ENCODE measurements at places on chromosomes 3 and 15. TPM values are rescaled to one million over a fixed set of nuclear protein-coding genes. Genes with fewer than 3 reads are reported as not detected.

DNA sequence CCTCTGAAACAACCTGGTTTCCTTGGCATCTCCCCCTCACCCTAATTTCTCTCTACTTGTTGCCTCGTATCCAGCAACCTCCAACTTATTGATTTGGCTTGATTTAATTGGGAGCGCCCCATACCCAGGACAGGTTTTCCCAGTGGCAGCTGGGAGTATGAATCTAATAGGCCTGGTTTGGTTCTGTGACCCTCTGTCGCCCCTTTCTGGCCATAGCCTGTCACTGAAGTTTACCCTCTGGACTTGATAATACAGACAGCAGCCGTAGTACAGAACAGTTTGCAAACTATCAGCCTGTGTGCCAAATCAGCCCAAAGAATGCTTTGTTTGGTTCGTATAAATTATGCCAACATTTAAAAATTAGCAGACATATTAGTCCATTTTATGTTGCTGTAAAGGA is 525.1 kb upstream of the GOLIM4 start:
- DNase-seq: no peak

DNA sequence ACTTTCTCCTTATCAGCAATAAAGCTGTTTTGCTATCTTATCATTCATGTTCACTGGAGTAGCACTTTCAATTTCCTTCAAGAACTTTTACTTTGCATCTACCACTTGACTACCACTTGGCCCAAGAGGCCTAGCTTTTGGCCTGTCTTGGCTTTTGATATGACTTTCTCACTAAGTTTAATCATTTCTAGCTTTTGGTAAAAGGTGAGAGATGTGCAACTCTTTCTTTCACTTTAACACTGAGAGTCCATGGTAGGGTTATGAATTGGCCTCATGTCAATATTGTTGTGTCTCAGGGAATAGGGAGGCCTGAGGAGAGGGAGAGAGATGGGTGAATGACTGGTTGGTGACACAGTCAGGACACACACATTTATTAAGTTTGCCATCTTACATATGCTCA is 31.0 kb upstream of the FAM3D start:
- DNase-seq: no peak

Gene GRIP2
- 1.4 TPM for polyA plus RNA-seq

DNA sequence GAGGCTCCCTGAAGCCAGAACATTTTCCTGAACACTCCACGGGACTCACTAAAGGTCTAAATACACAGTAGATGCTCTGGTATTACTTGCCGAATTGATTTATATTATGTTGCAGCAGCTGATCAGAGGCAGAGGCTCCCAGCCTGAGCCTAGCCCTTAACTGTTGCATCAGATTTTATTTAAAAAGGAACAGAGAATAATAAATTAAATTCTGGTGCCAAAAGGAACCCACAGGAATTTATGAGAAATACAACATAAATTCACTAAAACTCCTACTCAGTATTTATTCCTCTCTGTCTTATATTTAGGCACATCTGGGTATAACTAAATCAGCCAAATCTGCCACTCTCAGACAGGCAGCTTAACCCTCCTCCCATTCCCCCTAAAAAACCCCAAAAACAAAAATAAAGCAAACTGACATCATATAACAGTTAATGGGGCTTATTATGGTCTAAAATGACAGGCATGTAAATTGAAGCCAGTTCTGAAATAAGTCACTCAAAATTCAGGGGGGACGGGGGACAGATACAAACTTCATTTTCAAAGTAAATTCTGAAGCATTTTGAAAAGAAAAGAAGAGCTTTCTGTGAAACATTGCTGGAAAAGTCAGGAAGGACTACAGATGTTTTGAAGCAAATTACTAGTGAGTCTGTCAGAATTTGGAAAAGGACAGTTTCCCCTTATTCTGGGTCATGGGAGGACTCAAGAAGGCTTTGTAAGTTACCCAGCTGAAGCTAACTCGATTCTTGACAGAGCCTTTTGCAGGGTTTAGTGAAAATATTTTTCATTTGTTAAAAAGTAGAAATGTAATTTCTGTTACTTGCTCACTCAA is 53.8 kb upstream of the CORO2B start:
- DNase-seq: no peak

DNA sequence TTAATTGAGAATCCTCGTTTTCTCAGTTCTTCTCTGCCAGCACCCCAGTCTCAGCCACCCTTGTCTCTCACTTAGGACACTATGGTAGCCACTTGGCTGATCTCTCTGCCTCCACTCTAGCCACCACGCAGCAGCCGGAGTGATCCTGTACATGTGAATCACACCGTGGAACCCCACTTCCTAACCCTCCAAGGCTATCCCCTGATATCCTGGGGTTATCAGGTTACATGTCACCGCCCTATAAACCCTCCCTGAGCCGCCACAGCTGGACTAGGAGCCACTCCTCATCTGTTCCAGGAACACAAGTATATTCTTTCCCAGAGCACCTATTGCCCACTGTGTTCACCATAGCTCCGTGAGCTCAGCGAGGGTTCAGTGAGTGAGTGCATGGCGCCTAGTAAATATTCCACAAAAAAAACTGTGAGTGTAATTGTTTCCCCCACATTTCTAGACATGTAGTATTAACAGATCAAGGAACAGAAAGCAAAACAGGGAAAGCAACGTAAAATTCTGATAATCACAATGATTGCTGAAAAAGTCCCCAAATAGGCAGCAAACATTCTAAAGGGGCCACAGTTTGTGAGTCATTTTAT is 661 bp upstream of the PARP14 start:
- no peak for DNase-seq

Gene OR5K3
- not detected for polyA plus RNA-seq

Gene AGTR1
- 29.6 TPM for polyA plus RNA-seq

DNA sequence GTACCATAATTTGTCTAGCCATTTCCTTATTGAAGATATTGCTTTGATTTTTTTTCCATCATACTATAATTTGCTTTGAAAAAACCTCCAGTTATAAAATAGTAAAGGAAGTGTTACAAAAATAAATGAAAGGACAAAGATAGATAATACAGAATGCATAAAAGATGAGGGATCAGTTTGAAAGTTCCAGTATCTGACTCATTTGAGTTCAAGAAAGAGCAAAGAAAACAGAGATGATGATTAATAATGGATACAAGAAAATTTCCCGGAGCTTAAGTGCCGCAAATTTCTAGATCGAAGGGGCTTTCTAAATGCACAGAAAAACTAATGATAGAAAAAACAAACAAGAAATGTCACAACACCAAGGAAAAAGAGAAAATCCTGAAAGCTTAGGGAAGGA is 4.3 kb downstream of the WDR48 start:
- DNase-seq: no peak

DNA sequence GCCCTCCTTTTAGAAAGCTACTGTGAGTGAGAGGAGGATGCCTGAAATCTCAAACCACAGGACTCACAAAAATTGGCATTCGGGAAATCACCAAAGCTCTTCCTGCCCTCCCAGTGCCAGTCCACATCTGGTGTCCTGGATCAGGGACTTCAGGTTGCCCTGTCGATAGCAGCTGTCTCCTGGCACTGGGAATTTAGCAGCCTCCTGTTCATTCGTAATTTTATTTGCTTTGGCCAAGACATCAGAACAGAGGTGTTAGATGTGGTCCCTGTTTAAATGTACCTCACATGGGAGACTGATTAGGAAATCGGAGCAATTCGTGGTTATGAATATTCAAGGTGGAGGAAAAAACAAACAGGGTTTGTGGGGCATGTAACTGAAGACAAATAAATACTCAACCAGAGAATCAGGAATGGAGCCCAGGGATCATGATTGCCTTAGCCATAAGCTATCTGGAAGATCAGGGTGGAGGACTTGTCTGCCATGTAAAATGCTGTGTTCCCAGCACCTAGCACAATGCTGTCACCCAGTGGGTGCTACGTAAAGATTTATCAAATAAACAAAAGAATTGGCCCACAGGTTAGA is 265.2 kb upstream of the PROK2 start:
- DNase-seq: no peak

DNA sequence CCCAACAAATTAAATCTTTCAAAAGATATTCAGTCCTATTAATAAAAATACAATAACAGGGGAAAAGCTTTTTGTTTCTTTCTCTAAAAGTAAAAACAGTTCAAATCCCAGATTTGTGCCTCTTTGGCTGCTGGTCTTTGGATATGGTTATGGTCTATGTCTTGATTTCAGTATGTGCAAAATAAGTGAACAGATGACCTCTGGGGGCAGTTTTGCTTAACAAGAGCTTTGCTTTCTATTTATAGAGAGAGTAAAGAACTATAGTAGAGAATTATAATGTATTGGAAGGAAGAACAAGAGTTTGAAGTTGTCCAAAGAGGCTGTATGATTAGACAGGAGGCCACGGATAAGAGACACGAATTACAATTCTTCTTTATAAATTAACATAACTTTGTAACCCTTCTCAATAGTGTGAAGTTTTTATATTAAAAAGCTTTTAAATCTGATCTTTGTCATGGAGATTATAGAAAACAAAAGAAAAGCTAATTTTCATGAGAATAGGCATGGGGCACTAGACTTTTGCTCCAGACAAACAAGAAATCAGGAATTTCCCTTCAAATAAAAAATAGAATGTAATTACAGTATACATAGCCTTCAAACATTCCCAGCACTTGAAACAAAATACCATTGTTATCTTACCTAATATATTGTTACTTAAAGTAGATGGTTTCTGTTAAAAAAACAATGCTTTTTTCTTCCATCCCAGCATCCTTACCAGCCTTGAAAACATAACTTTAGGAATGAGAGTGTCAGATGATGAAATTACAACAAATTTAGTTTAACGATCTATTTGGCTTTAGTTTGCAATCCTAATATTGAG is 432.7 kb upstream of the ARHGEF26 start:
- DNase-seq: no peak

GRCh38 chr15:65068403-65068788 is 605 bp upstream of the RASL12 start:
- no peak for DNase-seq

Gene COPS2
- polyA plus RNA-seq: 95.6 TPM

GRCh38 chr3:151871639-151872468 is 1.6 kb upstream of the SUCNR1 start:
- DNase-seq: no peak

- no peak for DNase-seq
Observed at GRCh38 chr15:31276596-31277298, 49.9 kb upstream of the KLF13 start.

Gene INSYN1
- polyA plus RNA-seq: 25.1 TPM

Gene TMC3
- polyA plus RNA-seq: 0.18 TPM

Gene CACNA2D3
- 2.9 TPM for polyA plus RNA-seq

DNA sequence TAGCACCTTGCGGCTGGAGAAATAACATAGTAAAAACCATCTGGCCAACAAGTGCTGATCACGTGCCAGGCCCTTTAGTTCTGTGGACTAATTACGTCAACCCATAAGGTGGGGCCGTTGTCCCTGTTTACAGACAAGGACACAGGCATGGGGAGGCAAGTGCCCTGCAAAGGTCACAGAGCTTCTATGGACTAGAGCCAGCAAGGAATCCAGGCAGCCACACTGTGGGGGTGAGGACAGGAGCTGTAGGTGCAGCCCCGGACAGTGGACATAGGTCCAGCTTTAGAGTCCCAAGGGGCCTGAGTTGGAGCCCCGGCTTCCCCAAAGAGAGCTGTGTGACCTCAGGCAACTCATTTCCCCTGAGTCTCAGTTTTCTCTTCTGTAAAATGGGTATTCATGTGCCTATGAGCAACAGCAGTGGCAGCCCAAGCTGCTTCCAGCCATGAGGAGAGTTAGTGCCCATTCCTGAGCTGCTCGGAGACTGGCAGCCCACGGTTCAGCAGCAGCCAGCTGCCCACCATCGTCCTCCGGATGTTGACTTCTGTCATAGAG is 13.9 kb downstream of the CHST13 start:
- DNase-seq: no peak

GRCh38 chr15:72994534-72995177 is 57.6 kb upstream of the NEO1 start:
- DNase-seq: no peak

DNA sequence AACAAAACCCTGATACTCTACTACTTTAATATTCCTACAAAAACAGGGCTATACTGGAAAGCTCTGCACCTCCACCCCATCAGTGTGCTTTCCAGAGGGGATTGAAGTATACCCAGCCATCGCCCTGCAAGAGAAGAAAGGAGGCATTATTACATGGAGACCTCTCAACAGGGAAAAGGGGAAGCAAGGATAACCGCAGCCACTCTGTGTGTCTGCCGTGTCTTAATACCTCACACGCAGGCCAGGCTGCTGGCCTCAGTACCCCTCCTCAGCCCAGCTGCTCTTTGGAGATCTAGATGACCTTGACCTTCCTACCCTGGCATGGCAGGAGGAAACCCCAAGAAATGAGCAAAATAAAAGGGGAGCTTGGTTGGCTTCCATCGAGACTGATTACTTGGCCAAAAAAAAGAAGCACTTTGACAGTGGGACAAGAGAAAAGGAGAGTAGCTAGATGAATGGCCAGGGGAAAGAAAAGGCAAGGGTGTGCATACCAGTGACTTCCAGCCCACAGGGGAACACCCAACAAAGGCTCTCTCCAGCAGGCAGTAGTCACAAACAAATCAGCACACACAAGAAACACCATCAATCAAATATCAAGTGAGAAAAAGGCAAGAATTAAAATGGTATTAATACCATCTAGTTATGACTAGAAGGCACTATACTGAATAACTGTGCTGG is 129.4 kb downstream of the STT3B start:
- no peak for DNase-seq

Gene SSUH2
- 4.3 TPM for polyA plus RNA-seq

Gene HCN4
- 0.93 TPM for polyA plus RNA-seq

Gene CTXN2
- polyA plus RNA-seq: not detected

DNA sequence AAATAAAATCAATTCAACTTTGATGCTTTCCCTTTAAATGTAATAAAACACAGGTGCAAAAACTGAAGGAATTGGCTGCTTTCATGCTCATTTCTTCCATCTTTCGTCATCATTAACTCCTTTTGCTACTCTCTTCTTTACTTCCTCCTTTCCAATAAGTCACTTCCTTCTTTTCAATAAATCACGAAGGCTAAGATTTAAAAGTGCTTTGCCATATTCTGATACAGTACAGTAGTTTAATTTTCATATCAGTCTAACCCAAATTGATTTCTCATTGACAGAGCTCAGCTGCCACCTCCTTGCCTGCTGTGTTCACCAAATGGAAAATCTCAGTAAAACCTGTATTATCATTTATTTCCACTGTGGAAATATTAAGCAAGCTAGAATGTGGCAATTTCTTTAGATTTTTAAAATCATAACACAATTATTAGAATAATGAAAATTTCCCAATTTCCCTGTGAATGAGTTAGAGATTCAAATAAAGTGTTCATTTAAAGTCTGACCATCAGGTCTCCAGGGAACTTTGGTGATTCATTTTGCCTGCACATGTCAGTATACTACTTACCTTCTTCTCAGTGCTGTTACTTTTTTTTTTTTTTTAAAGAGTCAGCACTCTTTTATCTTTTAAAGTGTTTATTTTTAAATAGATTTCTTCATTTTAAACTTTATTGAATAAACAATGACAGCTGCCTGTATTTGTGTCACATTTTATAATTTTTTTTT is 41.6 kb downstream of the NANOGP8 start:
- DNase-seq: no peak

Gene GOLGA6L4
- 15.6 TPM for polyA plus RNA-seq

DNA sequence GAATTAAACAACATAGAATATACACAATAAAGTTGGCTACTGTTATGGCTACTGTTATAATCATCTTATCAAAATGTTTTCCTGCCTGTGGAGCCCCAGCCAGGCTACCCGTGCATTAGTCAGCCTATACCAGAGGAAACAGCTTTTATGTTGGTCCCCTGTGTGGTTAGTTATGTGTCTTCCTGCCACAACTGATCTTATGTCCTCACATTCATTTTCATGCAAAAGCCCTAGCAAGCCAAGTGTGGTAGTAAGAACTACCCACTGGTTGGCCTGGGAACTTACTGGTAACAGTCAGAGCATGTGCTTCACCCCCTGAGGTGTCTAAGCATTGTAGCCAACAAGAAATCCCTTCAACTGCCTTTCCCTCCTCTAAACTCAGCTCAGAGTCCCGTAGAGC is 21.8 kb downstream of the MGLL start:
- DNase-seq: no peak

Data from left renal pelvis (tissue), 4 donors.